ENCODE measurements at places on chromosomes 11 and 22. TPM values are rescaled to one million over a fixed set of nuclear protein-coding genes. Genes with fewer than 3 reads are reported as not detected.

The SLC37A2 gene
- polyA plus RNA-seq, result 2.1 TPM

The RFPL1 gene
- polyA plus RNA-seq, result 0.89 TPM

The MRGPRE gene
- polyA plus RNA-seq, result not detected

The GAB4 gene
- not detected for polyA plus RNA-seq

GRCh38 chr11:129460714-129461113 is 85.1 kb downstream of the BARX2 start:
- DNase-seq, result no peak

GRCh38 chr11:110147962-110148709 is 54.9 kb downstream of the ZC3H12C start:
- DNase-seq, result no peak

DNA sequence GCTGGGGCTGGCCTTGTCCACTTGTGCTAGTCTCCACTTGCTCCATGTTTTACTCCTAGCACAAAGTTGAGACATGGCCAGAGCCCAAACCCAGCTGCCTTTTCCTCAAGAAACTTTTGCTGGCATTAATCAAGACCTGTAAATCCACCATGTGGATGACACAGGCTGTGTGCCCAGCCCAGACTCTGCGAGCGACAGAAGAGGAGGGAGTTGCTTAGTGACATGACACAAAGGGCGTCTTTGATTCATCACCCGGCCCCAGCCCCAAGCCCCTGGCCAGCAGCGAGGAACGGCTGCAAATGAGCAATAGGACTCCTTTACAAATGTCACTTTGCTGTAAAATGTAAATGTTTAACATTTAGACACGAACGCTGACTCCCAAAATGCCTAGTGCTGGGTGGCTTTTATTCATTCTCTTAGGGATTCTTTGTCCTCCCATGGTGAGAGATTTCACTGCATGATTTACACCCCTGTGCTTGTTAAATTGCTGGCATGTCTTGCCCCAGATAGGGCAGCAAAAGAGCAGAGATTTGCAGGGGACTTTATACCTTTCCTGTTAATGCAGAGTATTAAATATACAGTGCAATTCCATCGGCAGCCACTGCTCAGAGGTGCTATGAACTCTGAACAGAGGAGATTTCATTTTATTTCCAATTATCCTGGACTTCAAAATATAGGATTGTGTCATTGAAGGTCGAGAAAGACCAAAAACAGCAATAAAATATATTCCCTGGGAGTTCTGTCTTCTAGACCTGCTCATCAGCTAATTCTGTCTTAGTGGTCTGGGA is 263.6 kb upstream of the NCAM1 start:
- peak; percentile 6 for DNase-seq

GRCh38 chr11:83115551-83115950 is 41.4 kb upstream of the PCF11 start:
- DNase-seq, result no peak

GRCh38 chr22:27267145-27267544 is 534.4 kb downstream of the MN1 start:
- no peak for DNase-seq
